ENCODE measurements at places on chromosomes 16 and 17. TPM values are rescaled to one million over a fixed set of nuclear protein-coding genes. Genes with fewer than 3 reads are reported as not detected.

The HOXB2 gene
- 6.6 TPM for total RNA-seq

The KRT39 gene
- total RNA-seq = not detected

The KRTAP4-2 gene
- not detected for total RNA-seq

The PRSS8 gene
- total RNA-seq = 0.10 TPM

The LGALS9B gene
- not detected for total RNA-seq

The TPSB2 gene
- not detected for total RNA-seq

The ASPSCR1 gene
- total RNA-seq = 22.3 TPM

The CD19 gene
- total RNA-seq = 1.0 TPM

The GABARAP gene
- 196 TPM for total RNA-seq

The GP2 gene
- total RNA-seq = not detected

The ENPP7 gene
- not detected for total RNA-seq

All from spinal cord (tissue), 10 donors.